ENCODE measurements at places on chromosomes 13 and 19. TPM values are rescaled to one million over a fixed set of nuclear protein-coding genes. Genes with fewer than 3 reads are reported as not detected.

DNA sequence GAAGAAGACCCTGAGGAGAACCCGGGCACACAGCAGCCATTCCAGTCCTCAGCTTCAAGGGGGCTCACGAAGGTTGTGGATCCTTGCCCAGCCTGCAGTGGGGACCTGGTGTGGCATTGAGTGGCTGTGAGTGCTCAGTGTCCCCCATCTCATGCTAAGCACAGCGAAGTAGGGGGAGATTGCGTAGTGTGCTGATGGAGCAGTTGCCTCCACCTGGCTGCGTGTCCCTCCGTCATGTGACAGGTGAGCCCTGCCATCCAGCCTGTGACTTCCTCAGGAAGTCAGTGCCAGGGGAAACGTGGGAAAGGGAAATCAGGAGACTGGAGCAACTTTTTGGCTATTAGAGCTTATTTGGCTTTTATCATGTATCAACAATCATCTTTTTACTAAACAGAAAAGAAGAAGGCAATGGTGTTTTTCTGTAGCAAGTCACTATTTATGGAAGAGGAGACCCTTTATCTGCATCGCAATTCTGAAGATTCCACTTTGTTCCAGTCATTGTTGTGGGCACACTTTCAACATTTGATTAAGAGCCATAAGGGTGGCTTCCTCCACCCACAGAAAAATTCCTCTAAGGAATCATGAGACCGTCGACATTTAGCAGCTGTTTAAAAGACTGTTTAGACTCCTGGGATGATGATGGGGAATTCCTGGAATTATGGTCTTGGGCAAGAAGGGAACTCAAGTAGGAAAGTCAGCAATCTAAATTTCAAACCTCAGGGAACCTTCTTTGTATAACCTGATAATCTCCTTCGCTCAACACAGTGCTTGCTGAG, 126.8 kb upstream of the SPATA13 start:
- H3K4me3 ChIP-seq, result no peak overlapping the region
- peak overlapping the region; percentile 46 for H3K27ac ChIP-seq
- DNase-seq, result no peak
- H3K27me3 ChIP-seq, result no peaks in the 10 kb centered on the region

GRCh38 chr13:21872795-21873194, 201.9 kb downstream of the FGF9 start:
- H3K4me1 ChIP-seq, result no peaks in the 10 kb centered on the region
- H3K27ac ChIP-seq, result no peak overlapping the region
- no peak overlapping the region for H3K4me3 ChIP-seq
- no peak for DNase-seq
- H3K27me3 ChIP-seq, result no peaks in the 10 kb centered on the region

DNA sequence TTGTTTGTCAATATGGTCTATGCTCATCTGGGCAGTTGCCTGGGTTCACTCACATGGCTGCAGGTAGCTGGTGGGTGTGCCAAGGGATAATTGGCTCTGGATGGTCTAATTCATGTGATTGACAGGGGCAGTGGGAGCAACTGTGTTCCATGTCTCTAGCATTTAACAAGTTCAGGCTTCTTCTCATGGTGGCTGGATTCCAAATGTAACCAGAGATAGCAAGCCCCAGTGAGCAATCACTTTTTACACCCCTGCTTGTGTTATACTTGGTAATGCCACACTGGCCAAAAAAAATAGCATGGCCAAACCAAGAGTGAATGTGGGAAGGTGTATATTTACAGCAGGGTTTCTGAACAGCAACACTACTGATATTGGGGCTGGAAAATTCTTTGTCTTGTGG, 89.6 kb upstream of the TNFSF11 start:
- no peak overlapping the region for H3K27ac ChIP-seq
- H3K27me3 ChIP-seq, result no peaks in the 10 kb centered on the region
- H3K4me1 ChIP-seq, result no peaks in the 10 kb centered on the region
- H3K36me3 ChIP-seq, result no peaks in the 10 kb centered on the region
- H3K4me3 ChIP-seq, result no peak overlapping the region

DNA sequence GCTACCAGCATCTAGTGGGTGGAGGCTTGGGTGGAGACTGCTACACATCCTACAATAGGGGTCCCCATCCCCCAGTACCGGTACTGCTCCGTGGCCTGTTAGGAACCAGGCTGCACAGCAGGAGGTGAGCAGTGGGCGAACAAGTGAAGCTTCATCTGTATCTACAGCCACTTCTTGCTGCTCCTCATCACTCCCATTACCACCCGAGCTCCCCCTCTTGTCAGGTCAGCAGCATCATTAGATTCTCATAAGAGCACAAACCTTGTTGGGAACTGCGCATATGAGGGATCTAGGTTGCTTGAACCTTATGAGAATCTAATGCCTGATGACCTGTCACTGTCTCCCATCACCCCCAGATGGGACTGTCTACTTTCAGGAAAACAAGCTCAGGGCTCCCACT, 37.0 kb downstream of the NWD1 start:
- H3K36me3 ChIP-seq, result no peaks in the 10 kb centered on the region
- no peak overlapping the region for H3K4me3 ChIP-seq
- H3K4me1 ChIP-seq, result no peaks in the 10 kb centered on the region
- H3K27ac ChIP-seq, result no peak overlapping the region
- no peaks in the 10 kb centered on the region for H3K27me3 ChIP-seq
- no peak for DNase-seq

GRCh38 chr19:4878491-4878968, 11.1 kb upstream of the PLIN3 start:
- H3K36me3 ChIP-seq, result no peaks in the 10 kb centered on the region
- DNase-seq, result no peak
- no peaks in the 10 kb centered on the region for H3K4me1 ChIP-seq
- H3K27ac ChIP-seq, result peak overlapping the region; percentile 19

DNA sequence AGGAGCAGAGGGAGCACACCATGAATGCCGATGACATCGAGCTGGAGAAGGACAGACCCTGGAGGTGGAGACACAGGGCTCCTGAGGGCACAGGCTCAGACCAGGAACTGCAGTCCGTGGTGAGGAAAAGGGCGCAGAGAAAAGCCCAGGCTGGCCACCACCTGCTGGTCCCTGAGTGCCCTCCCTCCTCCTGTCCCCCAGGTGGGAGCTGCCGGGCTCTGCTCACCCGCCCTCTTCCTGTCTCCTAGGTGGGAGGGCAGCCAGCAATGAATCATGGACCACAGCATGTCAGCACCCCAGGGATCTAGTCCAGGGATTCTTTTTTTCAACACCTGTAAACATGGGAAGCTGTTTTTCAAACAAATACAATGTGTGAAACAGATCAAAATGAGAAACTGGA, 94.6 kb upstream of the ARHGEF7 start:
- no peaks in the 10 kb centered on the region for H3K36me3 ChIP-seq
- H3K27me3 ChIP-seq, result no peaks in the 10 kb centered on the region
- no peak overlapping the region for H3K4me3 ChIP-seq
- no peak overlapping the region for H3K27ac ChIP-seq
- H3K4me1 ChIP-seq, result no peaks in the 10 kb centered on the region
- no peak for DNase-seq

DNA sequence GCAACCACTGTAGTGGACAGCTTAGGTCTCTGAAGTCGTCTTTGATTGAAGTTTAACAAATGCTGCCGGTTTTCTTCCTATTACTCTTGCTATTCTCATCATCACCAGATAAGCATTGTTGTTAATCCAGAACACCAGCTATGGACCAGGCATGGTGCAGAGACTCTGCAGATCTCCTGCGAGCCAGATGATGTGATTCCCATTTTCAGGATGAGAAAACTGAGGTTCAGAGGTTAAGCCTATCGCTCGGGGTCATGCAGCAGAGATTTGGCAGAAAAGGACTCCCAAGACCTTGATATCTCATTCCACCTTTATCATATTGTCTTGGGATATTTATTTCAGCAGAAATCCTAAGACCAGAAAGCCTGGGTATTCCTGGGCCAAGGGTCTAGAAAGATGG, 16.5 kb upstream of the CABP5 start:
- no peak for DNase-seq
- H3K4me1 ChIP-seq, result no peaks in the 10 kb centered on the region
- no peak overlapping the region for H3K4me3 ChIP-seq

DNA sequence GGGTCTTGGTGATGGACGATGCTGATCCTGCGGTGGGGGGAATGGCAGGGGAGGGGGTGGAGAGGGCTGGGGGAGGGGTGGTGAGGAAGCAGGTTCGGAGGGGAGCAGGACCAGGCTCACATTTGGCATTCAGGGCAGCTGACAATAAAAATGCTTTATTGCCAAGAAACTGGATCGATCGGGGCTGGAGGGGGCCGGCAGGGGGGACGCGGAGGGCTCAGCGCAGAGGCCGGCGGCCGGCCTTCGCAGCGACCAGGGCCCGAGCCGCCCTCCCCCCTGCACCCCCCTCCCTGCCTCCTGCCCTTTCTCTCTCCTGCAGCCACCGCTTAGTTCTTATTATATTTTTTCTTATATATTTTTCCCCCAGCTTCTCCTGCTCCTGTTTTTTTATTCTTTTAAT, 18.1 kb upstream of the POU2F2 start:
- no peak overlapping the region for H3K27ac ChIP-seq
- H3K27me3 ChIP-seq, result no peaks in the 10 kb centered on the region
- DNase-seq, result peak; percentile 79
- H3K4me1 ChIP-seq, result peaks cover 22% of the 10 kb centered on the region

DNA sequence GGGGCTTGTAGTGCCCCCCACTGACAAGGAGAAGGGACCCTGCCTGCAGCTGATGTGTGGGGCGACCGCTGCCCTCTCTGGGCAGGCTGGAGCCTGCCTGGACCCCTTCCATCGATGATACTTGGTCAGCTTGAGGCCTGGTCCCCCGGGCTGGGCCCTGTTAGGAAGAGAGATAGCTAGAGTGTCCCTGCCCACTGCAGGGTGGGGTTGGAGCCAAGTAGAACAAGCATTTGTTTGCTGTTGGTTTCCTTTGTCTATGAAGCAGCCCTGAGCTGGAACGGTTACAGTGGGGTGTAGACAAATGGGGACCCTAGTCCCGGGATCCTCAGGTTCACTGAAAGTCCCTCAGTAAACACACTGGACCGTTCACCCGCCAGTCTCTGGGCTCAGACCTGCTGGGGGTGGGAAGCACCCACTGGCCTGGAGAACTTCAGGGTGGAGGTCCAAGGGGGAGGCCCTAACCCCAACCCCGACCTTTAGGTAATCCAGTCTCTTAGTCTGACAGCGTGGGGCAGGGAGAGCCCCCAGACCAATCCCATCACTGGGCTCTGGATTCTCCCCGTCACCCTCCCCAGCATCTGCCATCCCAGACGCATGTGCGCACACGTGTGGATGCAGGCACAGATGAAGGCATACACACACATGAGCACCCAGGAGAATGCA, 204.8 kb upstream of the ZNF536 start:
- H3K4me3 ChIP-seq, result no peak overlapping the region
- H3K27ac ChIP-seq, result no peak overlapping the region
- H3K4me1 ChIP-seq, result no peaks in the 10 kb centered on the region
- no peak for DNase-seq

- peaks cover 3% of the 10 kb centered on the region for H3K4me1 ChIP-seq
- H3K27ac ChIP-seq, result no peak overlapping the region
- no peaks in the 10 kb centered on the region for H3K27me3 ChIP-seq
These were observed 782 bp downstream of the CYSLTR2 start for GRCh38 chr13:48654511-48654910.

DNA sequence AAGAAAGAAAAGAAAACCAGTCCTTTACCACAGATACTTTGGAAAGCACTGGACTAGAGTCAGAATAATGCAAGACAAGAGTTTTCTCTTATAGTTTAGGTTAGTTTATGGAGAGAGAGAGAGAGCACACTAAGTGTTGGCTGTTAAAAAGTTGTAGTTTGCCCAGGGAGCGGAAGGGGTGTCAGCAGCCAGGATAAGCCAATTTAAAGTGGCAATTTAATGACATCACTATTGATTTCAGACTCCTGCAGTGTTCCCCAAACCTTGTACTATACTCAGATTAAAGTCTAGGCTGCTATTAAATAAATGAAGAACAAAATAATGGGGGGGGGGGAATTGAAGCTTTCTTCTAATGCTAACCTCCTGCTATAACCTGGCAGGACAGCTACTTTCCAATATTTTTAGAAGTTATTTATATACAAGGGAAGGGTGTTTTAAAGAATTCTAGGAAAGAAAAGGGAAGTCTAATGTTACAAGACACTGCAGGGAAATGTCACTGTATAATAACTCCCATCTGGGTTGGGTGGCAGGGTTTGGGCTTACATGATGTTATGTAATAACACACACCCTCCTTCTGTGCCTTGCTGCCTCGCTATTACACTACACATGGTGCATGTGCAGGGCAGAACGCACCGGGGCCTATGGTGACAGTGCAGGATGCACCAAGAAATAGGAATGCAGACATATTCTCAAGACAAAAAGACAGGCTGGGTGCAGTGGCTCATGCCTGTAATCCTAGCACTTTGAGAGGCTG, 19.9 kb downstream of the TPT1 start:
- DNase-seq, result no peak
- no peak overlapping the region for H3K27ac ChIP-seq
- no peak overlapping the region for H3K4me3 ChIP-seq
- no peaks in the 10 kb centered on the region for H3K27me3 ChIP-seq

GRCh38 chr19:49875857-49876421, 1.2 kb downstream of the AKT1S1 start:
- H3K27ac ChIP-seq, result peak overlapping the region; percentile 96
- no peaks in the 10 kb centered on the region for H3K27me3 ChIP-seq
- no peaks in the 10 kb centered on the region for H3K36me3 ChIP-seq
- H3K4me3 ChIP-seq, result peak overlapping the region; percentile 62
- no peak for DNase-seq
- no peaks in the 10 kb centered on the region for H3K4me1 ChIP-seq

- peak within 1 kb of the TSS; percentile 81 for H3K4me3 ChIP-seq
- H3K27me3 ChIP-seq, result no peaks in the 10 kb centered on the region
- peak within 1 kb of the TSS; percentile 100 for H3K27ac ChIP-seq
These were observed at the start of gene HNRNPL for GRCh38 chr19:38849860-38850435. HNRNPL (minus strand) TSS chr19:38849986; CDS start chr19:38849966, 20 bp downstream.

DNA sequence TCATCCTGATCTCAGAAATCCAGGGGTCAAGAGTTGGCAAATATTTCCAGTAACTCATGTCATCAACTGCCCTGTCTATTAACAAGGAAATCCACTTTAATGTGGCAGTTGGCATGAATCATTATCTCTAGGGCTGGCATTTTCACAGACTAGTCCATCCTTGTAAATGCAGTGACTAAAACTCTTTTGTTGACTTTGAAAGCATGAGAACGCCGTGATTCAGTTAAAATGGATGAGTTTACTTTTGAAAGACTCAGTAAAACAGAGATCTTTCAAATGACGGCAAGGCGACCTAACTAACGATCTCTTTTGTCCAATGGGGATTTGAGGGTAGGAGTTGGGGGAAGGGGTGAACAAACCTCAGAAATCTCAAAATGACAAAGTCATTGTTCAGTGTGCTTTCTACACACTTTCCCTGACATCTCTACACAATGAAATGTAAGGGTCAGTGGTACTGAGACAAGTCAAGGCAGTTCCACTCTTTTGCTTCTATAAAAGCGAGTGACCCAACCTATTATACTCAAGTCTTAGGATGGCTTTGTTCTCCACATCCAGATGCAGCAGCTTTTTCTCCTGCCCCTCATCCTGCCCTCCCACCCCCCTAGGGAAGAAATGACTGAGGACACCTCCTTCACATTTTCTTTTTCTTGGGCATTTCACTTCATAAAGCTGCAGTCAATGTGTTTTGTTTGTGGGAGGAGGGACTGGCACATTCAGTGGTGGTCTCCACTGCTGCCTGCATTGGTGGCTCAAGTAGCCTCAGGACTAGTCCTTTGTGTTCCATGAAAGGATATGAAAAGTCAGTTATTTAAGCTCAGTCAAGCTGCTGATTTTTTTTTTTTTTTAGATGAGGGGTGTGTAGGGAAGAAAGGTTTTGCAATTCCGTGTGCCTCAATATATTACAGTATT, 200.5 kb downstream of the ABCC4 start:
- no peak overlapping the region for H3K27ac ChIP-seq
- no peak for DNase-seq

Gene POGLUT2
- 4.2 TPM for total RNA-seq

Gene SCGB2B2
- 0.82 TPM for total RNA-seq

Gene PMIS2
- total RNA-seq, result not detected

Gene NBEA
- total RNA-seq, result 4.5 TPM

Gene CGB3
- not detected for total RNA-seq

Gene EBI3
- not detected for total RNA-seq

All from pancreas (tissue), 10 donors.